ENCODE measurements at places on chromosomes 13 and 19. TPM values are rescaled to one million over a fixed set of nuclear protein-coding genes. Genes with fewer than 3 reads are reported as not detected.
A peak's percentile ranks its signal among the peaks of the same experiment; 100 is the strongest.

DNA sequence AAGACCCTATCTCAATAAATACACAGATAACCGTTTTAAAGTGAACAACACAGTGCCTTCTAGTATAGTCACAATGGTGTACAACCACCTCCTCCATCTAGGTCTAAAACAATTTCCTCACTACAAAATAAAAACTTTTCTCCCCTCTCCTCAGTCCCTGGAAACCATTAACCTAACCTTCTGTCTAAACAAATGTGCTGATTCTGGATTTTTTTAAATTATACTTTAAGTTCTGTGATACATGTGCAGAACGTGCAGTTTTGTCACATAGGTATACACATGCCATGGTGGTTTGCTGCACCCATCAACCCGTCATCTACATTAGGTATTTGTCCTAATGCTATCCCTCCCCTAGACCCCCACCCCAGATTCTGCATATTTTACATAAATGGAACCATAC, 9.8 kb upstream of the ZBTB45 start:
- DNase-seq = no peak

- peak; percentile 32 for DNase-seq
Observed at GRCh38 chr19:492091-492531, 4.2 kb upstream of the MADCAM1 start.

GRCh38 chr13:36286006-36286405, 11.6 kb downstream of the CCDC169 start:
- no peak for DNase-seq

DNA sequence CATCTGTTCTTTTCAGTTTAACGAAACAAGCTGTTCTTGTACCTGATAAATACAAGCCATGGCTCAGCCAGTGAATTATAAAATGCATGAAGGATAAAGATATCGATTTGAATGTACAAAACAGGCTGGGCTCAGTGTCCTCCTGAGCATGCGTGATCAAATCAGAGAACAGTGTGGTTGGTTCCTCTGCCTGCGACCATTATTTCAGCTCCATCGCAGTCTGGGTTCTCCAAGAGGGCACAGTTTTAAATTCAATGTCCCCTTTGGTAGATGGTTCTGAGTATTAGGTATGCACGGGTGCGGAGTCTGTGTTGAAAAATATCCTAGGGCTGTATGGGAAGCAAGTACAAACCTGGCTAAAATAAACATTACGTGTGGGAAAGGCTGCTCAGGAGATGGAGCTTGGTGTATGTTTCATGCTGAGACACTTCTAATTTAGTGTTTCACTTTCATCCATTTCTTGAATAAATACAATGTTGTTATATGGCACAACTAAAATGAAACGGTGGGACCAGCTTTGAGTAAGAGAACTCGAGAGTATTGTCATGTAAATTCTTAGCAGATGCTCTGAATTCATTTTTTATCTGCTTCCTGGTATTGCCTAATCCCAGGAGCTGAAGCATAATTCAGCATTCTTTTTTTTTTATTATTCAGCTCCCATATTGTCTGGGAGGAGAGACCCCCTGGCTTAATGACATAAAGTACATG, 458.7 kb downstream of the MYO16 start:
- DNase-seq = no peak

DNA sequence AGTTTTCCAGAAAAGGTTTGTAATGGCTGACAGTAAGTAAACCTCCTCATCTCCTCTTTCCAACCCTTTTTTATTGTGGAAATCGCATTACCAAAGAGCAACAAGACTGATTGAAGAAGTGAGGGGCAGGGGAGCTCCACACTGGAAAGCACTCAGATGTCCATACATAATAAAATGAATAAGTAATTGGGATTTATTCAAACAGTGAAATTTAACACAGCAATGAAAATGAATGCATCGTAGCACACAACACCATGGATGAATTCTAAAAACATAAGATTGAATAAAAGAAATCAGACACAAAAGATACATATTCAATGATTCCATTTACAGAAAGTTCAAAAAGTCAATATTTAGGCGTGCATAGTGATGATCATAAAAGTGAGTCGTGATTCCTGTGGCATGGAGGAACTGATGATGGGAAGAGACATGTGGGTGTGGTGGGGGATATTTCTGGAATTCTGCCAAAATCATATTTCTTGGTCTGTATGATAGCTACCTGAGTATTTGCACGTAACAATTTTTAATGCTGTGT, 18.8 kb downstream of the FAM216B start:
- no peak for DNase-seq

Gene COL4A1
- 730 TPM for polyA plus RNA-seq

Gene GAPDHS
- polyA plus RNA-seq = not detected

Gene CYP2F1
- not detected for polyA plus RNA-seq

- no peak for DNase-seq
Observed at GRCh38 chr13:33224191-33224590, 61.4 kb downstream of the STARD13 start.

- no peak for DNase-seq
Observed at GRCh38 chr13:81302125-81302524, 961.2 kb upstream of the SPRY2 start.

Gene RGCC
- polyA plus RNA-seq = 17.7 TPM

DNA sequence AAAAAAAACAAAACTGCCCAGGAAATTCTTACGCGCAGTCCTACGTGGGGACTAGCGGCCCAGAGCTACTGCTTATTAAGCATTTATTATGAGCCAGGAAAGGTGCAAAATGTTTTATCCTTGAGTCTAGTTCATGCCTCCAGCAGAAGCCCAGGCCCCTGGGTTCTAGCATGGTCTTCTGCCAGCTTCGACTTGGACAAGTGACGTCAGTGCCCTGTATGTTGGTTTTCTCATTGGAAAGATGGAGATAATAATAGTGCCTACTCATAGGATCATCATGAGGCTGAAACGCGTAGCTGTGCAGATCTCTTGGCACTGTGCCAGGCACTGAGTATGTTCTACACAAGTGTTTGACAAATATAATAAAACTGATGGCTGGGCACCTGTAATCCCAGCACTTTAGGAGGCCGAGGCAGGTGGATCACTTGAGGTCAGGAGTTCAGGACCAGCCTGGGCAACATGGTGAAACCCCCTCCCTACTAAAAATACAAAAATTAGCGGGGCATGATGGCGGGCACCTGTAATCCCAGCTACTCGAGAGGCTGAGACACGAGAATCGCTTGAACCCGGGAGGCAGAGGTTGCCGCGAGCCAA, 12.4 kb upstream of the SULT2B1 start:
- DNase-seq = peak; percentile 45

DNA sequence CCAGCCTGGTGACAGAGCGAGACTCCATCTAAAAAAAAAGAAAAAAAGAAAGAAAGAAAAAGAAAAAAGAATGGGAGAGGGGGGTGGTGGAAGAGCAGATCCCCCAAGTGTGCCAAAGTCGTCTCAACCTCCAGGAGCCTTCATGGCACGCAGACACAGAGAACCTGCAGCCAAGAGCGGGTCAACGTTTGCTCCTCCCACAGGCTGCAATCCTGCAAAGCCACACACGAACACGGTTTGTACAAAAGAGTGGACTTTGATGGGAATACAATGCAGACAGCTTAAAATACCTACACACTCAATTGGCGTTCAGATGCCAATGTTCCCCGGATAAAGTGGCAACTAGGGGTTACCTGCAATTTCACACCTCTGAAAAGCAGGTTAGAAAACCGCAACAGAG, 29.4 kb downstream of the ANKRD10 start:
- DNase-seq = no peak

DNA sequence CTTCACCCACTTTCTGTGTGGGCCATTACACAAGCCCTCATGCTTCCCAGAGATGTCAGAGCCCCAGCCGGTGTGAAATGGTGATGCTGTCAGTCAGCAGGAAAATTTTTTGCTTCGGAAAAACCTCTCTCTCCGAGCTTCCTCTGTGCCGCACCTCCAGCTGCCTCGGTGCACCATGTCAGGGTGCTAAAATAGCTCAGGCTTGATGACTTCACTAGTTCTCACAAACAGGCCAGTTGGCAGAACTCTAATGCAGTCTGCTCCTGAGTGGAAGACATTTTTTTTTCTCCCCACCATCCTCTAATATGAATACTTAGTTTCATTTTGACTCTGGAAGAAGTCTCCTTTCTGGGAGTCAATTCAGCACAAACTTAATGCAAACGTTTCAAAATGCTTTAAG, 71.3 kb downstream of the KLF12 start:
- peak; percentile 95 for DNase-seq

- DNase-seq = no peak
Observed at GRCh38 chr13:25575562-25575961, 203.8 kb downstream of the ATP8A2 start.

- no peak for DNase-seq
Observed at GRCh38 chr13:60178327-60178726, 14.6 kb upstream of the DIAPH3 start.

- DNase-seq = no peak
Observed at GRCh38 chr19:18946918-18947317, 5.9 kb upstream of the HOMER3 start.

- DNase-seq = no peak
Observed at GRCh38 chr19:30685426-30686000, 313.3 kb downstream of the ZNF536 start.

Gene DNAJC15
- polyA plus RNA-seq = 20.7 TPM

Gene WDR87
- 0.10 TPM for polyA plus RNA-seq

GRCh38 chr19:3732108-3732507, 23.9 kb downstream of the TJP3 start:
- no peak for DNase-seq

- peak; percentile 46 for DNase-seq
Observed at GRCh38 chr13:34942732-34943435, 814 bp downstream of the NBEA start.

Gene SMIM44
- polyA plus RNA-seq = not detected
